ENCODE measurements at places on chromosomes 2 and 18.

DNA sequence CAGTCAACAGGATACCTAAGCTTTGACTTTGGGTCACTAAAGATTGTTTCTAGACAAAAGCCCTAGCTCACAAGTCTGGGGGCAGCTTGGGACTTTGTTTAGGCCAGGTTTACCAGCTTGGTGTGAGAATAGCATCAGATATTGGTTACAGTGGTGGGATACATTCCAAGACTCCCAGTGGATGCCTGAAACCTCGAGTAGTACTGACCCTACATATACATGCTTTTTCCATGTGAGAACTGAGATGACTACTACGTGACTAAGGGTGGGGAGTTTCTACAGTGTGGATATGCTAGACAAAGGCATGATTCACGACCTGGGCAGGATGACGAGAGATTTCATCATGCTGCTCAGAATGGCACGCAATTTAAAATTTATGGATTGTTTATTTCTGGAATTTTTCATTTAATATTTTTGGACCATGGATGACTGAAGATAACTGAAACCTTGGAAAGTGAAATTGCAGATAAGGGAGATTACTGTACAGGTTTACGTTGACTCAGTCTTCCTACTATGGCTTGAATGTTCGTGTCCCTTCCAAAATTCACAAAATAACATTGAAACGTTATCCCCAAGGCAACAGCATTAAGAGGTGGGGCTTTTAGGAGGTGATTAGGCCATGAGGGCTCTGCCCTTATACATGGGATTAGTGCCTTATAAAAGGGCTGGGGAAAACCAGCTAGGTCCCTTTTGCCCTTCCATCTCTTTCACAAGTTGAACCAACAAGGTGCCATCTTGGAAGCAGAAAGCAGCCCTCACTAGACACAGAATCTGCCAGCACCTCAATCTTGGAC is 50.2 kb upstream of the CTAGE1 start:
- DNase-seq = no peak

DNA sequence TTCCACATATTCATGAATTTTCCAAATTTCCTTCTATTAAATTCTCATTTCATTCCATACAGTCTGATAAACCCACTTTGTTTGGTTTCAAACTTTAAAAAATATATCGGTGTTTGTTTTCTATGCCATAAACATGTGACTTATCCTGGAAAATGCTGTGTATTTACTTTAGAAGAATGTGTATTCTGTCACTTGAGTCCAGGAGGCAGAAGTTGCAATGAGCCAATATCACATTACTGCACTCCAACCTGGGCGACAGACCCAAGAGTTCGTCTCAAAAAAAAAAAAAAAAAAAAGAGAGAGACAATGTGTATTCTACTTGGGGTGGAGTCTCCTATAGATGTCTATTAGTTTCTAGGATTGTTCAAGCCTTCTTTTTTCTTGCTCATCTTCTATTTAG is 31.8 kb downstream of the MBD5 start:
- DNase-seq = no peak

GRCh38 chr2:19575641-19576040 is 217.2 kb upstream of the OSR1 start:
- no peak for DNase-seq

DNA sequence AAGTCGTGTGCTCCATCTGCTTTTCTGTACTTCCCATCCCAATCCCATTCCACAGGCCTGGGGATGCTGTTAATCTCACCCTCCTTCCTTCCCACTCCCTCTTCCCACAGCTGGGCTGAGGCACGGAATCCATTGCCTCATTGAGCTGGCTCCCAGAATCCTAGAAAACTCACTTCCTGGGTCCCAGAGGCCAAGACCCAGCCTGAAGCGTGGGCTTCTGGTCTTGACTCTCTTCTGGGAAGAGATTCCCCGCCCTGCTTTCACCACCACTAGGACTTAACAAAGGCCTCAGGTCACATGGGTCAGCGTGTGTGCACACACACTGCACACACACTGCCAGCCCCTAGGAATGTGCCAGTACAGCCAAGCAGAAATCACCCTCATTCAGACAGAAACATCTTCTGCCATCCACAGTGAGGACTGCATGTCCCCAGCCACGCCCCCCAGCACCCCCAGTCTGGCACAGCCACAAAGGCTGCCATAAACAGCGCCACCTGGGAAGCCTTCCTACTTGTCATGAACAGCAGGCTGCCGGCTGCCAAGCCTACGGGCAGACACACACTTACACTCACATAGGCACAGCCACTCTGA is 165.8 kb downstream of the TNS1 start:
- DNase-seq = no peak

GRCh38 chr2:69499966-69500365 is 62.7 kb upstream of the NFU1 start:
- no peak for DNase-seq

GRCh38 chr2:74011246-74011645 is 26.5 kb downstream of the TET3 start:
- DNase-seq = no peak

GRCh38 chr18:10685484-10685883 is 159.7 kb downstream of the NAPG start:
- DNase-seq = no peak

DNA sequence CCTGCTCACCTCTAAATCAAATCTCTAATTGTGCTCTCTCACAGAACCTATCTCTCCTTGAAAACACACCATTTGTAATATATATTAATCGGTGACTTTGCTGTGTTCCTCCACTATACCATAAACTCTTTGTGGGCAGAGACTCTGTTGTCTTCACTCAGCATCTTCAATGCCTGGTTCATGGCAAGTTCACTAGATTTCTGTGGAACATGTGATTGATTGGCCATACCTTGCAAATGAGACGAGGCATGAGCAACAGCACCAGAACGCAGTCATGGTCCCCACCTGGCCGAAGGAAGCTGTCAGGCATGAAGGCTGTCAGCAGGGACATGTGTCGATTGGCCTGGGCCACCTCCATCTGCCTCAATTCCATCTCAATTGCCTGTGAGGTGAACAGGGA is 11.6 kb downstream of the DCTN1 start:
- no peak for DNase-seq

GRCh38 chr2:12847694-12848575 is 131.2 kb downstream of the TRIB2 start:
- no peak for DNase-seq

GRCh38 chr18:5073026-5073944 is 123.8 kb downstream of the AKAIN1 start:
- no peak for DNase-seq

DNA sequence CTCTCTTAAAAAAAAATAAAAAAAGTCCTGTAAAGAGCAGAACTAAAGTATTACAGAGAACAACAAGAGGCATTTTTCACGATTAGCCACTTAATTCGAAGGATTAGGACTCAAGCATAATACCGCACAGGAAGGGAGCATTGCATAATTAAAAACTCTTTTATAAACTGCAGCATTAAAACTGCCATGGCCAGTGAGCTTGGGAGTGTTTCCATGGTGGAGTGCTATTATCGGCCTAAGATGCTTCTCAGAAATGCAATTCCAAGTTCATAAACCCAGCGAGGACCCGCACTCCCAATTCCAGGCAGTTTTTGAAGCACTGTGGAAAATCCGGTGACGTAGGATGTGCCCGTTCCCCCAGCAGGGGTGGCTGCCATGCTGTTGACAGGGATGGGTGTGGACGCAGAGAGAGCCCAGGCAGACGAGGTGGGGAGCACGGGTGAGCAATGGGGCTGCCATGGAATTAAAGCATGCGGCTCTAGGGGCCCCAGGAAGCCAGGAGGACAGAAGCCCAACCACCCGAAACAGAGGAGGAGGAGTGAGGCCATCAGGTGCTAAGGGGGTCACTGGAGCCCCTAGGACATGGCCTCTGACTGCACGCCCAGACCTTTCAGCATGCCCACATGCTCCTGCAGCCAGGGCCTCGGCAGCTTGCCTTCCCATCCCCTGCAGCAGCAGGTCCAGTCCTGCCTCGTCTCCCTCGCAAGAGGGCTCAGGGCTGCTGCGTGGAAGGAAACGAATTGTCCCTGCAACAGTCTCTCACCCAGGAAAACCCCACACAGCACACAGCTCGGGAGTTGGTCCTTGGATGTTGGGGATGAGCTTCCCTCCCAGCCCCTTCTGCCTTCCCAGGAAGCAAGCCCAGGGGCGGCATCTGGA is 233.4 kb downstream of the NDUFA10 start:
- no peak for DNase-seq

GRCh38 chr2:240775905-240776304 is 44.1 kb downstream of the KIF1A start:
- DNase-seq = no peak

DNA sequence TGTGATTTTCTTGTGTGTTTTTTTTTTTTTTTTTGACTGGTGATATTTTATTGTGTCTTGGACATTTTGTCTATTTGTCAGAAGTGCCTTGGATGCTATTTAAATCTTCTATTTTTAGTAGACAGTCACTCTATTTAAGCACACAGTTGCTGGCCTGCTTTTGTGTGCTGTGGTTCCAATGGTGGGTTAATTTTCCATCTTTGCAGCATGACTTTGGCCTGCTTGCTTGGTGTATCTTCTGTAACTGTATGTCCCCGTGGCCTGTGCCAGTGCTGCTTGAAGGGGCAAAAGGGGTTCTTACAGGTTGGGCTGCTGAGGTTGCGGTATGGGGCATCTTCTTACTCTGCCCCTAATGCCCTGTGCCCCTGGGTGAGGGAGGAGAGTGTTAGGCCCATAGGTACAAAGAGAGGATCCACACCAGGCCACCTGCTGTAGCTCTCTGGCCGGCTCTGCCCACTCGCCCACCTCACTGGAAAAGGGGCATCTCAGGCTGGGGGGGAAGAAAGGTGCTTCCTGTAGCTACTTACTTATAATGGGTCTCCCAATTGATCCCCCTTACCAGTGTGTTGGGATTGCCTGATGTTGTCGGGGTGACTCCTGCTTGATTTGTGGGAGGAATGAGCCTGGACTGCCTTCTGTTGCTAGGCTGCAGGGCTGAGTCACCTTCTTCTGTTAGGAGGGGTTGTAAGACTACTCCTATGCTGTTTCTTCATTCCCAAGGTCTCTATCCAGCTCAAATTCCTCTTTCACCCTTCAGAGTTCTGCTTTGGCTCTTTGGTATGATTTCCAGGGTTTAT is 490.0 kb upstream of the HS6ST1 start:
- DNase-seq = no peak

DNA sequence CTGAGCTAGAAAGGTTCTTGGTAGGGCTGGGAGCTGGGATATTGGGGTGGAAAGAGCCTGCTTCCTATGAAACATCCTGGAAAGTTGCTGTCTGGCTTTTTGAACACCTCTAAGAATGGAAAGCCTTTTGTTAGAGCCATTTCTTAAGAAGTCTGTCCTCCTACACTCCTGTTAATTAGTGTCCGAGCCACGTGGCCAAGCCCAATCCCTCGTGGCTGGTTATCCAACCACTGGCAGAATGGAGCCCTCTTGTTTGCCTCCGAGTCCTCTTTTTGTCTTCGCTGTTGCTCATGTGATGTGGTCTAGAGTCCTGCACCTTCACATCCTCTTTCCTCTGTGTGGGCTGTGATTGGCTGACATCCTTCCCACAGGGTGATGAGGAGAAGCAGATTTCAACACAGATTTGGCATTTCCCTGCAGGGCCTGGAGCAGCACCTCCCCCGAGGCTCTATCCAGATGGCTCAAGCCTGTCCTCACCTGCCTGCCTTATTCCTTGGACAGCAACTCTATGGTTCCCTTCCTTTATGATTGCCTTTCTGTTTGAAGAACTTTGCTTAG is 8.2 kb upstream of the TOGARAM2 start:
- DNase-seq = no peak

GRCh38 chr2:163343316-163343715 is 392.5 kb downstream of the FIGN start:
- no peak for DNase-seq

- no peak for DNase-seq
These were observed 240.7 kb upstream of the EPAS1 start for GRCh38 chr2:46056541-46056940.

DNA sequence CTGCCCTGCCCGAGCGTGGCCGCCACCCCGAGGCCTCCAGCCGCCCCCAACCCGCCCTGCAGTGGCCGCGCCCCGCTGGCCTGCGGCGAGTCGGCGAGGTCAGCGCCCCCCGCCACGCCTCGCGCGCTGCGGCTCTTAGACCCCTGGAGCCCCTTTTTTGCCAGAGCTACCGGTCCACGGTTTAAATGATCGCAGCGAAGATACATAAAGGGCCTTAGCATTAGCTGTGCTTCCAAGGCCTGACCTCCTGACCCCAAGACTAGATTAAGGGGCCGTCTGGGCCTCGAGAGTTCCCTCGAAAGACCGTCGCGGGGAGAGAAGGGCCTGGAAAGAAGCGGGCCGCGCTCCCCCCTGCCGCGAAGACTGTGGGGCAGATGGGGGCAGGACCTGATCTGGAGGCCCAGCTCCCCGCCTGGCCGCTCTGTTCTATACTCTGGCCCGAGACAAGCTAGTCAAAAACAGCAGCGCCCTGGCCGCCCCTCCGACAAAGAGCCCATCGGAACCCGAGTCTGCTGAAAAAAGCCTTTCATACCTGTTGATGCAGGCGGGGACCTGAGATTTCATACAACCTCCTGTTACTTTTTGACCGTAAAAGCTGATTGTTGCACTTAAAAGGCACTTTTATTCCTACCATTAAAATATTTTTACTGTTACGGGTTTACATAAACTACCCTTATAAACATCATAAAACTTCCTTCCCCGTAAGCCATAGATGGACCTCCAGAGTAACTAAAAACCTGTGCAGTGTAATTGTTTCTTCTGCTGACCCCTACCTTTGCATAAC is 68.7 kb upstream of the PSMD14 start:
- DNase-seq = no peak

- DNase-seq = no peak
These were observed 325.5 kb upstream of the MEIS1 start for GRCh38 chr2:66109419-66109818.

DNA sequence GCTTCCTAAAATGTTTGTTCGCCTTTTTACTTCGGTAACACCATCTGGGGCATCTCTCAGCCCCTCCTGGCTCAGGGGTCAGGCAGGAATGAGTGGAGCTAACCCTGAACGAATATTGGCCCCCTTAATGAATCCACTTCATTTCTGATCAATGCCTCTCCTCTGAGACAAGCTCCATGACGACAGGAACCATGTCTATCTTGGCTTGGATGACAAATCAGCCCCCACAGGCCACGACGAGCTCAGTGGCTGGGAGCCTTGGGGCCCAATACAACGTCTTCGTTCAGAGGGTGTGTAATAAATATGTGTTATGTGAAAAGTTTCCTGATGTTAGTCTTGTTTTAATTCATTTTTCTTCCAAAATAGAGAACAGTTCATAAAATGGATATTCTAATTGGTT is 133.0 kb downstream of the COL6A3 start:
- DNase-seq = no peak

- DNase-seq = no peak
These were observed 158.9 kb upstream of the GLI2 start for GRCh38 chr2:120576509-120577474.

Measured in stimulated activated naive CD4-positive, alpha-beta T cell treated with Interleukin-2 at 50 U/mL for 16 hours (primary cell).